ENCODE measurements at places on chromosomes 7 and 10.

GRCh38 chr10:73743327-73743904 lies 756 bp upstream of the SEC24C start:
- DNase-seq: no peak

- no peak for DNase-seq
Measured at GRCh38 chr10:133565441-133566294, at the start of gene SYCE1. Gene SYCE1 (minus strand): TSS chr10:133565583. CDS start chr10:133565529, 54 bp downstream.

GRCh38 chr7:4237296-4238235 lies 444.5 kb upstream of the FOXK1 start:
- no peak for DNase-seq

GRCh38 chr7:142562688-142563087 lies 186.6 kb upstream of the PRSS1 start:
- no peak for DNase-seq

DNA sequence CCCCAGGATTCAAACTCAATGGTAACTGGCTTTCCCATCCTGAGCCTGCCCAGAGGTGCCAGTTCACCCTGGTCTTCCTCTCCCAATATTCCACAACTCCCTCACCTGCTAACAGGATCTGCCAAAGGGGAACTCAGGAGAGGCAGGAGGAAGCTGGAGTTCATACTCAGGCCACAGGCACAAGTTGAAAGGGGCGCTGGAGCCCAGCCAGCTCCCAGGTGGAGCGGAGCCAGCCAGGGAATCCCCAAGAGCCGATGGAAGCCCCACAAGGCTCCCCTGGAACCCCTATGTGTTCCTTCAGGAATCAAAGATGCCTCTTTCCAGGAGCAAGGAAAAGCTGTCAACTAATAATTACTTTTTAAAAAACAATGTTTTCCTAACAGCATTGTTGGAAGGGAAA lies 63.5 kb downstream of the SH3PXD2A start:
- no peak for DNase-seq

DNA sequence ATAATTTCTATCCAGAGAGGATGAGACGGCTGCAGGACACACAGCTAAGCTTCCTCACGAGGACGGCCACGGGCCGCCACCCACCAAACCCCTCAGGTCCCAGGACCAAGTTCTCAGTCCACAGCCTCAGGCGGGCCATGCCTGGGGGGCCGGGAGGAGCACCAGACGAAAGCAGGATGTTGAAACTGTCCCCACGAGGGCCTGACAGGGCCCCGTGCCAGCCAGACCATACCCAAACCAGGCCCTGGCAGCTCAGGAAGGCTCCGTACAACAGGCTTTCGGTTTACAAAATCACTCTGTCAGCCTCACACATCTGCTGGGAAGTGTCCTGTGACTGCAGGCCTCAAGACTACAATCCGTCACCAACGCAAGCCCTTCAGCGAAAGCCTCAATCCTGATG lies 14.5 kb downstream of the TUBGCP2 start:
- no peak for DNase-seq

DNA sequence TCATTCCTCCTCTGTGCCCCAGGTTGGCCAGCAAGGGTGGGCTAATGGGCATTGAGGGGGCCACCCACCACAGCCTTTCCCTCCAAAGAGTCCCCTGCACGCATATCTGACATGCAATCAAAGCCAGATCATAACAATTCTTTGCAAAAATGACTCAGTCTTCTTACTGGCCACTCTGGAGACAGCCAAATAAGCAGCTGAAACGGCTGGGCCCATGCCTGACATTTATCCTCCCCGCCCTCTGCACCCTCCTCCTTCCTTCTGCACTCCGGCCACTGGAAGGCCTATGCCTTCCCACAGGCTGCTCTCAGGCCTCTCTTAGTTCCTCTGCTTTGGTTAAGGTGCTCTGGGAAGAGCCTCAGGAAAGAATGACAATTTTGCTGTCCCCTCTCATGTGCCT lies 29.2 kb upstream of the NPFFR1 start:
- no peak for DNase-seq

DNA sequence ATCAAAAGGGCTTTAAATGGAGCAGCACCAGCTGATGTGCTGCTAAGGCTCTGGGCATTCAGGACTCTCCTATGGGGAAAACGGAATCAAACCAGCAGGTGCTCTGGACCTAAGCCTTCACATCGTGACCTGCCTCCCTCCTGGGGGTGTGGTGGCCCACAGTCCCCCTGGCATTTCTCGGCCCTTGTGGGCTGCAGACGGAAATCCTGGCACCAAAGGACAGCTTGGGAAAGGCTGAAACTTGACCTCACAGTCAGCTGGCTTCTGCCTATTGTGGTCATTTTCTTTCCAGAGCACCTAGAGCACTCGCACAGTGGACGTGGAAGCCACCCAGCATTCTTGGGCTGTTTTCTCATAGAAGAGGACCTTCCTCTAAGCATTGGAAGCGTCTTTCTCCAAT lies 74.8 kb downstream of the TPST1 start:
- no peak for DNase-seq

- DNase-seq: no peak
Measured at GRCh38 chr7:102320601-102321350, 34.1 kb downstream of the SH2B2 start.

DNA sequence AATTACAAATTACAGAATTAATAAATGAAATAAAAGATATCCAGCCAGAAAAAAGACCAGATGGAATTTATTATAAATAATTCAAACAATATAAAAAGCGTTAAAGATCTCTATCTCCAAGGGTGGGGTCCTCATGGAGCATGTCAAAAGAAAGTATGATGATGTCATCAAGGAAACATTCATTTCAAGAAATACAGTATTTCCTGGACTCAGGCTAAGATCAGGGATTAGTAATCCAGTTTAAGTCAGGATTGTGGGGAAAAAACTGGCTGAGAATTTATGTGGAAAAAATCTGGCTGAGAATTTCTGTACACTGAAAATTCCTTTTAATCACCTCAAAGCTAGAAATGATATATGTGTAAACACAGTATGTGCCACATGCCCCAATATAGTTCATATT lies 1075.3 kb downstream of the XPNPEP1 start:
- no peak for DNase-seq

- no peak for DNase-seq
Measured at GRCh38 chr7:80054356-80054755, 80.3 kb upstream of the GNAI1 start.

- no peak for DNase-seq
Measured at GRCh38 chr7:7731732-7732131, 13.3 kb upstream of the RPA3 start.

DNA sequence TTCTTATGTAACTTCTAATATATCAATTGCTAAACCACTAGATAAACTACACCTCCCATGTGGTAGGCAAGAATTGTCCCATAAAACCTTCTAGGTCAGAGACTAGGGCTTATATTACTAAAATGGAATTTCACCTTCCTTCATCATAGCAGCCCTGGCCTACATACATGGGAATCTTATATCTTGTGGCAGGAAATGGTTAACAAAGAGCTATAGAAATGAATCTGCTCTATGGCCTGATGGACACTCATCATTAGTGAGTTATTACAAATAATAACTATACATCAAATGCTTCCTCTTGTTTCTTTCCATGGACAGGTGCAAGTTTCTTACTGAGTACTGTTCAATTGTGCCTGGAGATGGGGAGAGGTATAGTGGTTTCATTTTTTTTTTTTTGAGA lies 62.3 kb upstream of the PDLIM1 start:
- no peak for DNase-seq

- no peak for DNase-seq
Measured at GRCh38 chr7:92835851-92836488, 403 bp downstream of the CDK6 start.

- DNase-seq: no peak
Measured at GRCh38 chr7:134290286-134290685, 26.4 kb downstream of the SLC35B4 start.

DNA sequence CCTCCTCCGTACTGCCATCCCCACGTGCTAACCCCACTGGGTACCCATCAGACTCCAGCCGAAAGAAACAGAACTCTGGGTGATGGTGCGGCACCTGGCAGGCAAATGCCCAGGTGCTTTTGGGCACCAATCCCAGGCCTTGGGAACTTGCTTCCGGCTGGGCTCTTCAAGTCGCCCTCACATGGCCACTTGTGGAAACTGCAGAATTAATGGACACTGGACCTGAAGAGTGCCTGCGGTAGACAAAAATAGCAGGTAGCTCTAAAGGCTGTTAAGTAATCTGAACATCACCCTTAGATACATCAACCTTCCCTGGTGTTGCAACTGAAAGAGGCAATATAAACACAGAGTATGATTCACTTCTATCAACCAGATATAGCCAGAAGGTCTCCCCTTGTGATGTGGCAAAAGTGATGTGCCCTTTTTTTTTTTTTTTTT lies 644.4 kb downstream of the GRM8 start:
- DNase-seq: no peak

DNA sequence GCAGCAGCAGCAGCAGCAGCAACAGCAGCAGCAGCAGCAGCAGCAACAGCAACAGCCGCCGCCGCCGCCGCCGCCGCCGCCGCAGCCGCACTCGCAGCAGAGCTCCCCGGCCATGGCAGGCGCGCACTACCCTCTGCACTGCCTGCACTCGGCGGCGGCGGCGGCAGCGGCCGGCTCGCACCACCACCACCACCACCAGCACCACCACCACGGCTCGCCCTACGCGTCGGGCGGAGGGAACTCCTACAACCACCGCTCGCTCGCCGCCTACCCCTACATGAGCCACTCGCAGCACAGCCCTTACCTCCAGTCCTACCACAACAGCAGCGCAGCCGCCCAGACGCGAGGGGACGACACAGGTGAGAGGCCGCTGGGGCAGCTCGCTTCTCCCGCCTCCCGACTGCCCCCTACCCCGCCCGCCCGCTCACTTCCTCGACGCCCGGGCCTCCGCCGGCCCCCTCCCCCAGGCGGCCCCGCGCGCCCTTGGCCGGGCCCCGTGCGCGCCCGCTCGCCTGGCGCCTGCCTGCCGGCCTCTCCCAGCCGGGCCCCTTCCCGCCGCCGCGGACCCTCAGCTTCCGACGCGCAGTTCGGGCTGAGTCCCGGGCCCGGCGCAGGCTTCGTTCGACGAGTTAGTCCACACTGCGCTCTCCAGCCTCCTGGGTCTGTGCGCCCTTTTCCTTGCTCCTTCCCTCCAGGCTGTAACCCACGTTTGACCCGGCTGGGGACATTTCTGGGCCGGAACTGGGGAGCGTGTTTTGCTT lies 882 bp downstream of the DLX6 start:
- no peak for DNase-seq

GRCh38 chr7:7428806-7429205 lies 106.9 kb downstream of the COL28A1 start:
- DNase-seq: no peak

DNA sequence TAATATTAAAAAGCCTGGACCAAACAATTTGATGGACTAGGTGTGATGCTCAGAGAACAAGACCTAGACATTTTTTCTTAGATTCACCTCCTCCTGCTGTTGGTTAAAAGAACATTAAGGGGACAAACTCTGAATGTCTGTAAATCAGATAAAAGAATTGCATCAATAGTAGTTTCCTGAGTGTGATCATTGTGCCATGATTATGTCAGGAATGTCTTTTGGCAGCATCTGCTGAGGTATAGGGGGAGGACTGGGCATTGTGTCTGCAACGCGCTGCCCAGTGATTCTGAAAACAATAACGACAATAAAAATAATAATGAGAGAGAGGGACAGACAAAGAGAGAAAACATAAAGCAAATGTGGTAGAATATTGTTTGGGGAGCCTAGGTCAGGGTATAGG lies 6.9 kb downstream of the C7orf57 start:
- DNase-seq: no peak

DNA sequence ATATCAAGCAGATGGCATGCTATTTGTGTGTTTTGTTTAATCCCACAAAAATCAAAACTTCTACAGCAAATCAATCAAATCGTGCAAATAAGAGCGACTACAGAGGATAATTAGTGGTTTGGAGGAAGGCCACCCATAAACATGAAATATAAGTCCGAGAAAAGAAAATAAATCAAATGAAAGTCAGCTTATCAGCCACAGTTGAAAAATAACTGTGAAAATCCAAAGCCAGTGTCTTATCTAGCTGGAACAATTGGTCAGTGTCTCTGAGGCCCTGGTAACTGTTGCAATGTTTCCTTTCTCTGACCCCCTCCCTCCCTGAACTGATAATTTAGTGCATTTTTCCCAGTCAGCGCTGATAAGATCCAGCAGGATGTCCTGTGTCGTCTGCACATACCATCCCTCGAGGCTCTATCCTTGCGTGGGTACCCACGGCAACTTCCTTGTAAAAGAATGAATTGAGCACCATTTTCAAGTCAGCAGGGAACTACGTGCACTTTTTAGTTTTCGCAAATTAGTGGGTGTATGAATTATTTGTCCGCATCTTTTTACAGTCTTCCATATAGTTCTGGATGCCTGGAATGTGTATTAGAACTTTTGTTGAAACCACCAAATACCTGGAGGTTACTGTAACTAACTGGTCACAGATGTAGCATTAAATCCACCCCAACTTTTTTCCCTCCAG lies 10.8 kb upstream of the JCAD start:
- no peak for DNase-seq

- DNase-seq: no peak
Measured at GRCh38 chr7:128167042-128167701, 73.9 kb upstream of the LEP start.

DNA sequence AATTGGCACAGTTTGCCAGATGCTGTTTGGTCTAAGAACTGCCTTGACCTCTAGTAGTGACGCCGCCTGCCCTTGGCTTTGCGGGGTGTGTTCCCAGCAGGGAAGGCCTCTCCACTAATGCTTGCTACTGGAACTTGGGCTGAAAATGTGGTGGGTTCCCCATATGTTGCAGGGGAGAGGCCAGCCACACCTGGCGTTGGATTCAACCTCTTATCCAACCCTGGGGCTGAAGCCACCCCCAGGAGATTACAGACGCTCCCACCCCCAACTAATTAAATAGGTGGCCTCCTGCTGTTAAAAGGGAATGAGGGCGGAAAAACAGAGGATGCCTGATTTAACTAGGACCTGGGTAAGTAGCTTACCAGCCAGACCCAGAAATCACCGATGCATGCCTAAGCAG lies 19.2 kb upstream of the ATOH7 start:
- DNase-seq: no peak

- DNase-seq: no peak
Measured at GRCh38 chr10:72322030-72322279, 32.8 kb downstream of the DNAJB12 start.

DNA sequence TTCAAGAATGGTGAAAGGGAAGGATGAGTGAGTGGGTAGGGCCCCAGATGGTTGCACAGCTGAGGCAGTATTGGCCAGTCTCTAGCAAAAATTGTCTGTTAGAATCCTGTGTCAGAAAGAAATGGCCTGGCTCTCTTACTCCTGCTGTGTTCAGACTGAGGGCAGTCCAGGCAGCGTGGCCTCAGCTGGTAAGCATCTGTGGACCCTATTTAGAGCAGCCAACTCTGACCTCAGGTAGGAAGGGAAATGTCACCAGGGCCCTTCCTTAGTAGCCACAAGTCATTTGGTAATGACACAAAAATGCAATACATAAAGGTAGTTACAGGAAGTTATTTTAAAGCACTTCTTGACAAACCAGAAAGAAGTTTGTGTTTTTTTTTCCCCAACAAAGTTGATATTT lies 1194.7 kb downstream of the CNTNAP2 start:
- no peak for DNase-seq

Data from activated T-helper 1 cell treated with anti-CD3 and anti-CD28 coated beads, Interleukin-2, amount 50 U/mL, for 16 hours (primary cell).